Erythroblast (primary cell): ENCODE measurements at places on chromosomes 5 and 9.

DNA sequence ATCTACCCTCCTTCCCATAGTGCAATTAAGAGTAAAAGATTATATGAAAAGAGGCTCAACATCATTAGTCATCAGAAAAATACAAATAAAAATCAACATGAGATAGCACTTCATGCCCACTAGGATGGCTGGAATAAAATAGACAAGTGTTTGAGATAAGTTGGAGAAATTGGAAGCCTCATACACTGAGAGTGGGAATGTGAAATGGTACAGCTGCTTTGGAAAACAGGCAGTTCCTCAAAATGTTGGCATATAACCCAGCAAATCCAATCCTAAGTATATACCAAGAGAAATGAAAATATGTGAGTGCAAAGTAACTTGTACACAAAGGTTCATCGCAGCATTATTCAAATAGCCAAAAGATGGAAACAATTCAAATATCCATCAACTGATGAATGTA, 9.8 kb downstream of the SPATA31D3 start:
- DNase-seq, result no peak

DNA sequence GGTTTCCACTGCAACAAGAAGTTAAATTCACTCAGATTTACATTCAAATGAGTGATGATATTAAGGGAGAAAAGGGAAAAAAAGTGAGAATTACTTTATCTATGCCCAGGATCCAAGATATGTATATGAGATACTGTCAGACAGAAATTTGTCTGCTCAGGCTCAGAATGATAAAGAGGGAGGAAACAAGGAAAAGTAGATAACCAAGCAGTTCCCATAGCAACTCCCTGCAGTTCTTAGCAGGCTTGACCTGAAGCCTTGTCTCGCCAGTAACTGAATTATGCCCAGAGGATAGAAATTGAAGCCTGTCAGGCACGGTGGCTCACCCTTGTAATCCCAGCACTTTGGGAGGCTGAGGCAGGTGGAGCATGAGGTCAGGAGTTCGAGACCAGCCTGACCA, 304.4 kb downstream of the TLE1 start:
- no peak for DNase-seq

GRCh38 chr5:140603734-140604133, 29.2 kb downstream of the CD14 start:
- no peak for DNase-seq

DNA sequence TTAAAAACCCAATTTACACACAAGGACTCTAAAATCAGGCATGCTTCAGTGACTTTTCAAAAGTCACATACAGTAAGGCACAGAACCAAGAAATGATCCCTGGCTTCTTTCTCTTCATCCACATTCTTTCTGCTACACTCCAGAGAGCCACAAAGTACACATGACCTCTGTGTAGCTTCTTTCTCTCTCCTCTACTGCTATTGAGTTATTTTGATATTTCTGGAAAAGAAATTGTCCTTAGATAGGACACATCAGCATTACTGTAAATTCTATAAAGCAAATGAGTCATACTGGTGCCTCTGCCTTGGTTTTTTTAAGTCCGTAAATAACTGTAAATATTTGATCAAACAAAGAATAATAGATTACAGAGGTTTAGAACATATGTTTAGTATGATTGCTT, 96.3 kb downstream of the KIAA0825 start:
- no peak for DNase-seq

GRCh38 chr9:68817079-68817875, 112.2 kb downstream of the PIP5K1B start:
- no peak for DNase-seq

- DNase-seq, result no peak
These were observed 124.1 kb downstream of the CRB2 start for GRCh38 chr9:123480096-123480495.

GRCh38 chr5:141272906-141273305, 27.7 kb downstream of the PCDHB15 start:
- no peak for DNase-seq

- no peak for DNase-seq
These were observed 33.2 kb downstream of the FBXO38 start for GRCh38 chr5:148416921-148417320.

DNA sequence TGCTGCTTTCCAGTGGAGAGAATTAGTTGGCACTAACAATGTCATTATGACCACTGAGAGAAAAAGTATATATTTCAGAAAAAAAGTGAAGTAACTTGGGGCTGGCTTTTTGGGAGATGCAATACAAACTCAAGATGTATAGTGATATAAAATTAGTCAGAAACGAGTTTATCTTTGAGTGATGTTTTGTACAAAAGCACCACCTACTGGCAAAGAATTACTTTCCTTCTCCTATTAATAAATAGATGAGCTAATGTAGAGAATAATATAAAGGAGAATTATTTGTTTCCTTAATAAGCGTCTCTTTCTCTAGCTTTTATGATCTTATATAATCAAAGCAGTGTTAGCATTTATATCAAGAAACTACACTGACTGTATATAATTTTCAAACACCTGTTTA, 158.8 kb downstream of the MEF2C start:
- DNase-seq, result peak; percentile 11

DNA sequence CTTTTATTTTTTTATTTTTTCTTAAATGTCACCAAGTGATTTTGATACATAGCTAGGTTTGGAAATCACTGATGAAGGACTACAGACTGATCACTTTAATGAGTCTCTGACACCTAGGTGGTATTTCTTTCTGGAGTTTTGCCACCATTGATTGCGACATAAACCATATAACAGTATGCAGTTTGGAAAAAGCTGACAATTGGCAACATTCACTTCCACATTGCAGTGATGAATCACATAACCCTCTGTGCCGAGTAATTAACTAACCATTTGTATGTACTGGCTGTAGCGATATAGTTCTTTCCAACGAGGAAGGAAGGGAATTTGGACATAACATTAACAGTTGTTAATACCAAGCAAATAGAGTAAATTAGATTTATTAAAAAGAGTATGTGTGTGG, 222.9 kb upstream of the EFNA5 start:
- no peak for DNase-seq

DNA sequence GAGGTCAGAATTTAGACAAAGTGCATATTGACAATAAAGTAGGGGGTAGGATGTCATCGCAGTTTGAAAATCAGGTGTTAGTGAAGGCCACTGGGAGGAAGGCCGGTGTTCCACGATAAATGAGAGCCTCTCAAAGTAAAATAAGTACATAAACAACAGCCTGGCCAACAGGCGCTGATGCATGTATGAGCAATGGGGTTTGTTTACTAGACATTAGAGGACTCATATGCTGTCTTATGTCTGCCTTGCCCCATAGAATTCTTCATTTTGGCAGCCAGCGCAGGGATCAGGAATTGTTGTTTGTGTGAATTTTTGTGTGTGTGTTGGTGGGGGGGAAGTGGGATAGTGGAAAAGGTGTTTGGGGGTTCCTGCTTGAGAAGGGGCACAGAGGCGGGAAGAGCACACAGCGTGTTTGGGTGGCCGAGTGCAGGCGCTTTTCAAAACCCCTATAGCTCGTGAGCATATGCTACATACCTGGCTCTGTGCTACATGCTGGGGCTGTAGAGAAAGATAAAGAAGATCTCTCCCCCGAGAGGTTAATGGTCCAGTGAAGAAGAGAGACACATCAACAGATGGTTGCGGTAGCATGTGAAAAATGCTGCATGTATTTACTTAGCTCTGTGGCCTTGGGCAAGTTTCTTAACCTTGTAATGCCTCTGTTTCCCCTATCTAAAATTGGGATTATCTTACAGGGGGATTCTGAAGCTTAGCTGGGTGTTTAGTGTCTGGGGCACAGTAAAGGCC, 11.5 kb downstream of the SNX30 start:
- no peak for DNase-seq

DNA sequence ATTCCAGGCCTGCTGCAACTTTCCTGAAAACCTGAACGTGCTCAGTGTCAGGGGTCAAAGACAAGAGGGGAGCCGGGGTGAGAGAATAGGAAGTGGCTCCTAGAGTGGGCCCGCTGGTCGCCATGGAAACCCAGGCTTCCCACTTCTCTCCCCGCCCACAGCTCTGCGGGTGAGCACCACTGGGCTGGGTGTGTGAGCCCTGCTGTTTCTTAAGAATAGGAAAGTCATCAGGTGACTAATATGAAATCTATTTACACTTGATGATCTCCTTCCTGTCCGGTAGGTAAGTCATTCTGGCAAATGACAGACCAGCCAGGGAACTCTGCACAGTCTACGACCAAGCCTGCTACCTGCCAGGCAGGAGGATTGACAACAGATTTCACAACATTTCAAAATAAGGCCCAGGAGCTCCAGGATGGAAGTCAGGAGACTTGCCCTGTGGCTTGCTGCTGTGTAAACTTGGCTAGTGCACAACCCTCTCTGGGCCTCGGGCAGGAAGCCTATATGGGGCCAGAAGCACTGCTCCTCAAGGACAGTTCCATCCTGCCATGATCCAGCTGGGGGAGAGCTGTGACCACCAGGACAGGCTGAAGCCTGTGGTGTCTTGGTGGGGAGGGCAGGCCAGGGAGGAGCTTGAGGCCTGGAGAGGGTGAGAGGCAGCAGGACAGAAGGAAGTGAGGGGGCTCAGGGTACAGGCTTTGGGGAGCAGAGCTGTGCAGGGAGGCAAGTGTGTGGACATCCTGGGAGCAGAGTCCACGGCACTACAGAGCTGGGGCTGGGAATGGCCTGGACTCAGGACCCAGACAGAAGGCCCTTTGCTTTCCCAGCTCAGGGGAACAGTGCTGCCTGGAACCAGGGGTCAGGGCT, 60.6 kb downstream of the SHB start:
- peak; percentile 42 for DNase-seq

GRCh38 chr9:95311961-95312360, 5.5 kb downstream of the FANCC start:
- no peak for DNase-seq

- DNase-seq, result no peak
These were observed 8.0 kb downstream of the LHX6 start for GRCh38 chr9:122220673-122221182.

GRCh38 chr9:38012767-38013450, 56.1 kb downstream of the SHB start:
- no peak for DNase-seq

GRCh38 chr5:126982926-126983873, 47.2 kb downstream of the MARCHF3 start:
- no peak for DNase-seq

- no peak for DNase-seq
These were observed 6.1 kb downstream of the VAV2 start for GRCh38 chr9:133986061-133986460.

DNA sequence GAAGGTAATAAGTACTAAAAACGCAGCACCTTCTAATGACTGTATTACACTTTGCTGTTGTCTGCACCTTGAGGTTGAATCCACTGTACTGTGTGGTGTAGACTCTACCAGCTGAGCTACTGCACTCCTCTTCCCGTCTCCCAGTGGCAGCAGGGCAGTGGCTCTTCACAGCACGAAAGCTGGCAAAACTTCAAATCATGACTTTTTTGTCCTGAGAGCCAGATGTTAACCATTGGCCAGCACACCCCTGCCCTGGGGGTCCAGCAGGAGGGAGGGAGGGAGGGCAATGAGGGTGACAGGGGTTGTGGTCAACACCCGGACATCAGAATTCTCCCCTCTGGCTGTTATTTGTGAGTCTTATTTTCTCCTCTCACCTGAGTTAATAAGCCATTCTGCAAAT, 11.8 kb downstream of the SHC3 start:
- no peak for DNase-seq

- no peak for DNase-seq
These were observed 8.2 kb downstream of the SLC22A5 start for GRCh38 chr5:132377738-132378137.

- DNase-seq, result no peak
These were observed 42.5 kb downstream of the PRRC2B start for GRCh38 chr9:131436376-131436775.

DNA sequence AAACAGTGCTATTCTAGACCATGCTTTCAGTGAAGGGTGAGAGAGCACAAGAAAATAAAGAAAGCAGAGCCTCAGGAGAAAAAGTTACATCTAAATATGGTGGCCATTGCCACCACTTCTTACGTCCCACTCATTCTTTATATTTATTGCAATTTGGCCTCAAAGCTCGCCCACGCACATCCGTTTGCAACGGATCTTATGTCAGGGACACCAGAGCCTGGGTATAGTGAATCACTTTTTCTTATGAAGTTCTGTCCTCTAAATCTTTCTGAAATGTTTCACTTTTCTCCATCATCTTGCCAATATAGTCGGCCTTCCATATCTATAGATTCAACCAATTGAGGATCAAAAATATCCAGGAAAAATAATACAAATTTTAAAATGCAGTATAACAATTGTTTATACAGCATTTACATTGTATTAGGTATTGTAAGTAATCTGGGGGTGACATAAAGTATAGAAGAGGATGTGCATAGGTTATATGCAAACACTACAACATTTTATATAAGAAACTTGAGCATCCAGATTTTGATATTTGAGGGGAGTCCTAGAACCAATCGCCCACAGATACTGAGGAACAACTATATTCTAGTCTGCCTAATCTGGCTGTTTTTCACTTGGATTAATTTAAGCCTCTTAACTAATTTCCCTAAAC, 35.2 kb downstream of the GOLPH3 start:
- DNase-seq, result no peak

GRCh38 chr9:112065806-112066606, 109.1 kb downstream of the SUSD1 start:
- peak; percentile 9 for DNase-seq

DNA sequence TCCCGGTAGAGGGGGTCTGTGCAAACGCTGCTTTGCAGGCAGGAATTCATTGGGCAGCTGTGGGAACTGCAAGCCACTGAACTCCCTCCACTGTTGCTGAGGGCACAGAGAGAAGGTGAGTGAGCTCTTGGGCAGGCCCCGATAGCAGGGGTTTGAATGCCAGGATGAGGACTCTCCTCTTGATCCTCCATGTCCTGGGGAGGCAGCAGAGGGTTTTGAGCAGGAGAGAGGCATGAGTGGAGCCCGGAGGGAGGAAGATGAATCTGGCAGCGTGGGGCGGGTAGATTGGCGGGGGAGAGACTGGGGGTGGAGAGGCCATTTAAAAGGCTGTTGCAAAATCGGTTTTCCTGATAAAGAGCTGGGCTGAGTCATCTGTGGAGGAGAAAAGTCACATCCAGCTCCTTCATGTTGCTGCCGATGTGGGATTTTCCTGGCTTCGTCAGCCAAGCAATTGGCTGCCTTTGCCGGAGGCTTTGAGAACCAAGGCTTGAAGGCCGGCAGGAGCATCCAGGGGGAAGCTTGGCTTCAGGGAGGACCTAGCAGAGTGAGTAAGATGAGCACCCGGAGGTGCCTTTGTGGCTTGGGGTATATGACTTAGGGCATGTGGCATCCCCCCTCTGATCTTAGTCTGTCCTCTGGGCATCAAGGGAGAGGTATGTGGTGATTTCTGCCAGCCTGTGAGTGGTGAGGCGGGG, at the start of gene SYNPO:
SYNPO (plus strand) TSS at position 350 of the 695 bp plus-strand sequence. CDS start 7,616 bp downstream, outside the sequence.
- DNase-seq, result no peak

- DNase-seq, result no peak
These were observed 116.8 kb downstream of the PDZD2 start for GRCh38 chr5:31755676-31756230.

DNA sequence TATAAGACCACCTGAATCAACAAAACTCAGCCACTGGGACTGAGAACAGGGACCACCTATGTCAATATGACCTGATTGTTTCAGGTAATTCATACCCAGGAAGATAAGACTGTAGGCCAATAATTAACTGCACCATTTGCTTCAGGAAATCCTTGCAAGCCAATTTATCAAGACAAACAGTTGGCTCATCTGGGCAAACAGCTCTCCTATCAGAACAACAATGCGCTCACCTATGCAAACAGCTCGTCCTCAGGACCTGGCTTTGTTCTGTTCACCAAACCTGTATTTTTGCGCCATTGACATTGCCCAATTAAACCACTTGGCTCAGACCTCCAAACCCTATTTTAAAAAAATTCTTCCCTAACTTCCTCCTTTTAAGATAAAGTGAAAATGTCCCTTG, 92.3 kb upstream of the MARCHF11 start:
- DNase-seq, result no peak
